ENCODE measurements at places on chromosomes 7 and 10. TPM values are rescaled to one million over a fixed set of nuclear protein-coding genes. Genes with fewer than 3 reads are reported as not detected.

- H3K27ac ChIP-seq, result no peak overlapping the region
- H3K4me1 ChIP-seq, result no peaks in the 10 kb centered on the region
- no peak overlapping the region for H3K4me3 ChIP-seq
- no peaks in the 10 kb centered on the region for H3K36me3 ChIP-seq
Measured at GRCh38 chr10:31209478-31209877, 109.5 kb upstream of the ZEB1 start.

DNA sequence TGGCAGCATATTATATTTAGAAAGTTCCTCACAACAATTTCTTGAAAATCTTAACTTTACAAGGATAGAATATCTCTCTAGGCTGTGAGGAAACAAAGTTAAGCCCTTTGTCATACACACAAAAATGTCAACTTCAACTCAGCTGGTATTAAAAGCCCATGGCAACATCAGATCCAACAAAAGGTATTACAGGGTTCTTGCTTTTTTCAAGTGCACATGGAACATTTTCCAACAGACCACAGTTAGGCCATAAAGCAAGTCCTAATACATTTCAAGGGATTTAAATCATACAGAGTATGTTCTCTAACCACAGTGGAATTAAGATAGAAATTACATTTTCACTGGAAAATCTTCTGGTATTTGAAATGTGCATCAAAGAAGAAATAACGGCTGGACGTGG, 71.9 kb upstream of the OIT3 start:
- no peaks in the 10 kb centered on the region for H3K4me1 ChIP-seq
- H3K36me3 ChIP-seq, result no peaks in the 10 kb centered on the region
- DNase-seq, result no peak
- H3K27me3 ChIP-seq, result no peaks in the 10 kb centered on the region

DNA sequence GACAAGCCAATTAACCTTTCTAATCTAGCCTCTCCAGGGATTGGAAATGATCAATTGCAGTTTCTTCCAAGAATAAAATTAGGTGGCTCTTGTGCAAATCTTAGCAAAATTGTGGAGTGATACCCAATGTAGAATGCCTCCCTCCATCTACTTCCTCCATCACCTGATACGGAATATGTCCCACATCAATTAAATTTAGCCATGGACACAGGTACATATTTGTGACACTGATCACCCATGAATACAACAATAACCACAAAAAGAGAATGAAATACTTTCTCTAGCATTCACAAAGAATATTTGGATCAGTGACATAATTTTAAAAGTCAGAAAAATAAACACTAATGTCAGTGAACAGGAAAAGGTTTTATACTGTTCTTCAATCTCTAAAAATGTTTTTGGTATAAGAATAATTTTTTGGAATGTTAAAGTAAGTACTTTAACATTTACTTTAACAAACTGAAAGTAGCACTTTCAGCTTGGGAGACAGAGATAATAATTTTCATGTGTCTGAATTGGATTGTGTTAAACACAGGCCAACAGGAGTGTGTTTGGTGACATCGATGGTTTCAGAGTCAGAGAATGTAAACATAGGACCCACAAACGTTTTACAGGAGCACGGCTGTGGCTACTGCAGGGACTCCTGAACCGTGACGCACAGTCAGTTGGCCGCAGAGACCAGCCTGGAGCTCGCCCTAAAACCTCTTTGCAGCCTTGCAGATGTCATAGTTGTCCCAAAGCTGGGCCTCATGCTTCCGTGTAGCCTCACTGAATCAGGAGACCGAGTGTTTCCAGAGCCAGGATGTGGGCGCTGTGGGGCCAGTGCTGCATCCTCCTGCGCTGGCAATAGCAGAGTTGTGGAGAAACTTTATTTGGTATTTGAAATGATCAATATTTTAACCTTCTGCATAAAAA, 7.2 kb downstream of the RBM20 start:
- H3K27me3 ChIP-seq, result peaks cover 14% of the 10 kb centered on the region
- no peak overlapping the region for H3K4me3 ChIP-seq
- H3K27ac ChIP-seq, result no peak overlapping the region
- peaks cover 4% of the 10 kb centered on the region for H3K4me1 ChIP-seq
- peak; percentile 15 for DNase-seq

DNA sequence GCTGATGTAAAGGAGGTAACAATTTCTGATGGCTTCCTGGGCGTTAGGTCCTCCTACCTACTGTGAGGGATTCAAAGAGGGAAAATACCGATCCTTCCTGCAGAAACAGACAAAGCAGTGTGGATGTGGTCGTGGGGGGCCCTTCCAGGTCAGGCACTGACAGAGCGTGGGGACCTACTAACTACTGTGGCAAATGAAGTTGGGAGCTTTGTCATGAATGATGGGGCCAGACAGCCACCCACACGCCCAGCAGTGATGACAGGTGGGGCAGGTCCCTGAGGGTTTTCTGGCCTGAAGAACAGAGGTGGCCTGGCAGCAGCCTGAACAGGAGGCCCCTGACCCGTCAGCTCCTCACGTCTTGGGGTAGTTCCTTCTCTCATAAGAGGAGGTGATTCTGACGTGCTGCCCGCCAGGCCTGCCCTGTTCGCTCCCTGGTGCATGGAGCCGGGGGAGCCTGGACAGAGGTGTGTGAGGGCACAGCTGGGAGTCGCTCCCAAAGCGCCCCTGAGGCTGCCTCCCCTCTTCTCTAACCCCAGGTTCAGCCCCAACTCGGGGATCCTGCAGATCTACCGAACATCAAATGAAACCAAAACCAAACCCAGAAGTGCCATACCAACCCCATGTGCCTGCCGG, 4.2 kb downstream of the ATP6V0E2 start:
- no peaks in the 10 kb centered on the region for H3K27me3 ChIP-seq
- H3K4me3 ChIP-seq, result no peak overlapping the region
- peaks cover 50% of the 10 kb centered on the region for H3K36me3 ChIP-seq
- H3K4me1 ChIP-seq, result peaks cover 34% of the 10 kb centered on the region
- H3K27ac ChIP-seq, result no peak overlapping the region
- DNase-seq, result no peak

- no peaks in the 10 kb centered on the region for H3K4me1 ChIP-seq
- no peak overlapping the region for H3K4me3 ChIP-seq
- no peaks in the 10 kb centered on the region for H3K36me3 ChIP-seq
- no peaks in the 10 kb centered on the region for H3K27me3 ChIP-seq
- no peak overlapping the region for H3K27ac ChIP-seq
Measured at GRCh38 chr10:105973360-105973759, 1191.1 kb downstream of the SORCS1 start.

GRCh38 chr7:140888087-140888486, 36.6 kb downstream of the BRAF start:
- no peak for DNase-seq
- H3K27ac ChIP-seq, result no peak overlapping the region
- H3K4me1 ChIP-seq, result peaks cover 3% of the 10 kb centered on the region
- H3K36me3 ChIP-seq, result no peaks in the 10 kb centered on the region
- H3K4me3 ChIP-seq, result no peak overlapping the region

DNA sequence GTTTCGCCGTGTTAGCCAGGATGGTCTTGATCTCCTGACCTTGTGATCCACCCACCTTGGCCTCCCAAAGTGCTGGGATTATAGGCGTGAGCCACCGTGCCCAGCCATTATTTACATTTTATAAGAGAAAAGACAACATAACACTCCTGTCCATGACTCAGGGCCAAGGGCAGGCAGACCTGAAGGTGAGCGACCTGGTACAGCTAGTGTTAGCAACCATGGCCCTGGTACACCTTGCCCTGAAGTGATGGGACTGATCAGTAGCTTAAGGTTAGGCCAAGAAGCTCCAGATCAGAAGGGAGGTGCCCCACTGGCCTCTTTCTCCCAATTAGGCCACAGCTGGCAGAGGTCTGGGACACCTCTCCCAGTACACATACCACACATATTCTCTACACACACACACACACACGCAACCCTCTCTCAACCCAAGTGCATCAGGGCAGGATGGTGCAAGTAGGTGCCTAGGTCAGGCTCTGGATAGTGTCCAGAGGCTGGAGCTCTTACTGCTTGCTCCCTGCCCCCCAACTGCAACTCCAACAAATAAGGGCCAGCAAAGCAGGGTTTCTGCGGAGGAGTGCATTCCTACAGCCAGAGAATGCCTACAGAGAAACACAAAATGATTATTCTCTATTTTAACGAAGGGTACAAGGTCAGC, 43.8 kb downstream of the DPCD start:
- H3K27me3 ChIP-seq, result no peaks in the 10 kb centered on the region
- H3K27ac ChIP-seq, result no peak overlapping the region
- H3K4me3 ChIP-seq, result no peak overlapping the region
- DNase-seq, result no peak
- H3K4me1 ChIP-seq, result peaks cover 2% of the 10 kb centered on the region
- H3K36me3 ChIP-seq, result peaks cover 47% of the 10 kb centered on the region

DNA sequence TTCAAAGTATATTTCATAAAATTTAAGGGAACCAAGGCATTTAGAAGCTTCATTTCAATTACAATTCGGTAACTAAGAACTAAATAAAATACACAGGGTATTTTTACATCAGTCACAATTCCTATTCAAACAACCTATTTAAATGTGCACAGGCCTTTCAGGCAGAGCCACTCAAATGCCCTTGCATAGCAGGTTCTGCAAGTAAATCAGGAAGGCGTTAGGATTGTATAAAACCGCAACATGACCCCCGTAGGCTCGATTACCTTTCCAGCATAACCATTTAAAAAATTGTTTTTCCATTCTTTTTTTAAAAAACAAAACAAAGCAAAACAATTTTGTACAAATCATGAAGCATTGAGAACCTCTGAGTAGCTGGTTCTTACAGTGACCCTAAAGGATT, 289.9 kb upstream of the SP8 start:
- no peaks in the 10 kb centered on the region for H3K27me3 ChIP-seq
- H3K36me3 ChIP-seq, result no peaks in the 10 kb centered on the region
- no peak for DNase-seq
- no peak overlapping the region for H3K27ac ChIP-seq
- no peaks in the 10 kb centered on the region for H3K4me1 ChIP-seq

- H3K27ac ChIP-seq, result no peak overlapping the region
- no peaks in the 10 kb centered on the region for H3K36me3 ChIP-seq
- no peak overlapping the region for H3K4me3 ChIP-seq
Measured at GRCh38 chr7:26612742-26613141, 251.6 kb downstream of the SKAP2 start.

- no peak overlapping the region for H3K27ac ChIP-seq
- H3K36me3 ChIP-seq, result no peaks in the 10 kb centered on the region
- DNase-seq, result no peak
- no peak overlapping the region for H3K4me3 ChIP-seq
- H3K4me1 ChIP-seq, result peaks cover 6% of the 10 kb centered on the region
- peaks cover 15% of the 10 kb centered on the region for H3K27me3 ChIP-seq
Measured at GRCh38 chr7:131691454-131692130, 135.2 kb upstream of the PODXL start.

DNA sequence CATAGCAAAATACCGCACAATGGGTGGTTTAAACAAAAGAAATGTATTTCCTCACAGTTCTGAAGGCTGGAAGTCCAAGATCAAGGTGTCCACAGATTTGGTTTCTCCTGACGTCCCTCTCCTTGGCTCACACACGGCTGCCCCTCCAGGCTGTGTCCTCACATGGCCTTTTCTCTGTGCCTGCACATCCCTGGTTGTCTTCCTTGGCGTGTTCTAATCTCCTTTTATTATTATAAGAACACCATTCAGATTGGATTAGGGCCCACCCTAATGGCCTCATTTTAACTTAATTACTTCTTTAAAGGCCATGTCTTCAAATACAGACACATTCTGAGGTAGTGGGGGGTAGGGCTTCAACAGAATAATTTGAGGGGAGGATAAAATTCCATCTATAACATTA, 87.9 kb downstream of the FZD1 start:
- no peak overlapping the region for H3K27ac ChIP-seq
- no peaks in the 10 kb centered on the region for H3K36me3 ChIP-seq
- H3K4me1 ChIP-seq, result no peaks in the 10 kb centered on the region
- H3K27me3 ChIP-seq, result no peaks in the 10 kb centered on the region
- no peak overlapping the region for H3K4me3 ChIP-seq

GRCh38 chr7:17745610-17746009, 194.7 kb downstream of the SNX13 start:
- H3K36me3 ChIP-seq, result no peaks in the 10 kb centered on the region
- no peak overlapping the region for H3K4me3 ChIP-seq
- no peaks in the 10 kb centered on the region for H3K27me3 ChIP-seq
- no peak overlapping the region for H3K27ac ChIP-seq
- no peaks in the 10 kb centered on the region for H3K4me1 ChIP-seq

- H3K27me3 ChIP-seq, result no peaks in the 10 kb centered on the region
- no peak overlapping the region for H3K27ac ChIP-seq
- H3K4me1 ChIP-seq, result no peaks in the 10 kb centered on the region
- H3K36me3 ChIP-seq, result no peaks in the 10 kb centered on the region
- H3K4me3 ChIP-seq, result no peak overlapping the region
- no peak for DNase-seq
Measured at GRCh38 chr10:131692686-131693334, 208.0 kb upstream of the PPP2R2D start.

DNA sequence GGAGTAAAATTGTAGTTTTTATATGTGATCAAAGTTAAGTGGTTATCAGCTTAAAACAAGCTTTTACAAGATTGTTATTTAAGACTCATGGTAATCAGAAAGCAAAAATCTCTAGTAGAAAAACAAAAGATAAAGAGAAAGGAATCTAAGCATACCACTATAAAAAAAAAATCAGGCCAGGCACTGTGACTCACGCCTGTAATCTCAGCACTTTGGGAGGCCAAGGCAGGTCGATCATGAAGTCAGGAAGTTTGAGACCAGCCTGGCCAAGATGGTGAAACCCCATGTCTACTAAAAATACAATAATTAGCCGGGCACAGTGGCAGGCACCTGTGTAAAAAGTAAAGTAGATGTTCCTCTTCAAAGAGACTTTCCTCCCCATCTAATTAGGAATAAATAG, 265.9 kb upstream of the NRP1 start:
- no peaks in the 10 kb centered on the region for H3K36me3 ChIP-seq
- no peaks in the 10 kb centered on the region for H3K4me1 ChIP-seq
- no peak for DNase-seq
- H3K27ac ChIP-seq, result no peak overlapping the region
- no peaks in the 10 kb centered on the region for H3K27me3 ChIP-seq

GRCh38 chr10:107415446-107415845, 250.9 kb upstream of the SORCS1 start:
- H3K27me3 ChIP-seq, result no peaks in the 10 kb centered on the region
- no peak overlapping the region for H3K27ac ChIP-seq
- H3K4me1 ChIP-seq, result no peaks in the 10 kb centered on the region
- no peak for DNase-seq

DNA sequence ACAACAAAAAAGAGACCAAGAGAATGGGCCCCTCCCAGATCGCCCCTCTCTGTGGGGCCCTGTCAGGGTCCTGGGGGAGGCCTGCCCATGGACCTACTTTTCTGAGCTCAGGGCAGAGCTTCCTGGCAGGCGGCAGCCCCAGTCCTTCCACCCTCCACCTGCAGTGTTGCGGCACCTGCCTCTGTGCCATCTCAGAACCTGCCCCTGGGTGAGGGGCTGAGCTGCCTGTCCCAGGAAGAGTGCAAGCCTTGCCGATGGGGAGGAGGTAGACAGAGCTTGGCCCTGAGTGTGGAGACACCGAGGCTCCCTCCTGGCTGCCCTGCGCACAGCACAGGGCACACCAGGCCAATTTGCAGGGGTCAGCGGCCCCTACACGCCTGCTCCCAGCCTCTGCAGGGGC, 67.5 kb downstream of the UNCX start:
- DNase-seq, result no peak
- H3K36me3 ChIP-seq, result no peaks in the 10 kb centered on the region
- no peaks in the 10 kb centered on the region for H3K4me1 ChIP-seq
- H3K27ac ChIP-seq, result no peak overlapping the region
- H3K27me3 ChIP-seq, result peaks cover 20% of the 10 kb centered on the region

GRCh38 chr10:118482393-118483331, 112.8 kb downstream of the PRLHR start:
- no peaks in the 10 kb centered on the region for H3K27me3 ChIP-seq
- H3K4me3 ChIP-seq, result no peak overlapping the region
- no peaks in the 10 kb centered on the region for H3K4me1 ChIP-seq
- H3K27ac ChIP-seq, result no peak overlapping the region

The ADRB1 gene
- 0.08 TPM for total RNA-seq

The RASSF4 gene
- 1.4 TPM for total RNA-seq

The PNLIPRP2 gene
- not detected for total RNA-seq

The BET1 gene
- total RNA-seq, result 9.5 TPM

Measured in CD4-positive, alpha-beta T cell (primary cell).